Mammary epithelial cell (primary cell): ENCODE measurements at places on chromosomes 5 and 9. TPM values are rescaled to one million over a fixed set of nuclear protein-coding genes. Genes with fewer than 3 reads are reported as not detected.

IGFBPL1 gene
- not detected in 2 replicates for total RNA-seq

NSG2 gene
- not detected in 2 replicates for total RNA-seq

DNA sequence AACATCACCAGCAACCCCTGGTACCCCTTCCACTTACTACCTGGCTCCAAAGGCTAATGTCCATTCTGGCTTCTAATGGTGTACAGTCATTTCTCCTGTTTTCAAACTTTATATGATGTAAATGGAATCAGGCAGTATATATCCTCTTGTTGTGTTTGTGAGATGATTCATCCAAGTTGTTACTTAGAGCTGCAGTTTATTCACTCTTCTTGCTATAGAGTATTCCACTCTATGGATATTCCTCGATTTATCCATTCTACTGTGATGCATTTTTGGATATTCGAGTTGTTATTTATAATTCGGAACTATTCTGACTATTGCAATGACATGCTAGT is 32.4 kb downstream of the IRF1 start:
- DNase-seq = peak; percentile 45

DNA sequence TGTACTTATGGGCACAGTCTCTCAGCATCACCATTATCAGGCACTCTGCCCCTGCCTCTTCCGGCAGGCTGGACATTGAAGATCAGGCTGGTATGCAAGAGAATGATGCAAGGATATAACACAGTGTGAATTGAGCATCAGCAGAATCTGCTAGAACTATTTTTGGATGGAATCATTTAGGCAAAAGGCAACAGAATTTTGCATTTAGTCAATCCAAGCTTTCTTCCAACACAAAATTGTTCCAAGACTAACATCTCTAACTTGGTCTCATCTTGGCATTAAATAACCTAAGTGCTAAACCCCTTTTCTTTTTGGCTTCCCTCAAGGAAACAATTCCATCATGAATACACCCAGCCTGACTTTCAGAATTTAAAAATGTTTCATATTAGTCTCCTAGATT is 339.9 kb downstream of the PRELID2 start:
- no peak for DNase-seq

GRCh38 chr9:125997196-125997823 is 250.1 kb downstream of the PBX3 start:
- no peak for DNase-seq

DCAF12 gene
- 31.7 TPM for total RNA-seq

DNA sequence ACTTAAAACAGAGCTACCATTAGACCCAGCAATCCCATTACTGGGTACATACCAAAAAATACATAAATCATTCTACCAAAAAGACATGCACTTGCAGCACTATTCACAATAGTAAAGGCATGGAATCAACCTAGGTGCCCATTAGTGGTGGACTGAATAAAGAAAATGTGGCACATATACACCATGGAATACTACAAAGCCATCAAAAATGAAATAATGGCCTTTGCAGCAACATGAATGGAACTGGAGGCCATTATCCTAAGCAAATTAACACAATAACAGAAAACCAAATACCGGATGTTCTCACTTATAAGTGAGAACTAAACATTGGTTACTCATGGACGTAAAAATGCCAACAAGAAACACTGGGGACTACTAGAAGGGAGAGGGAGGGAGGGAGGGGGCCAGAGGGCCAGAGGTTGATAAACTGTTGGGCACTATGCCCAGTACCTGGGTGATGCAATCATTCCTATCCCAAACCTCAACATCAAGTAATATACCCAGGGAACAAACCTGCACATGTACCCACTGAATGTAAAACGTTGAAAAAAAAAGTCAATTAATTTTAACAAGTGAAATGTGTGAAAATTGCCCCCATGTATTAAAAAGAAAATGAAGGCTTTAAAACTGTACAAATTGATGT is 24.5 kb upstream of the GPR150 start:
- DNase-seq = peak; percentile 27

DNA sequence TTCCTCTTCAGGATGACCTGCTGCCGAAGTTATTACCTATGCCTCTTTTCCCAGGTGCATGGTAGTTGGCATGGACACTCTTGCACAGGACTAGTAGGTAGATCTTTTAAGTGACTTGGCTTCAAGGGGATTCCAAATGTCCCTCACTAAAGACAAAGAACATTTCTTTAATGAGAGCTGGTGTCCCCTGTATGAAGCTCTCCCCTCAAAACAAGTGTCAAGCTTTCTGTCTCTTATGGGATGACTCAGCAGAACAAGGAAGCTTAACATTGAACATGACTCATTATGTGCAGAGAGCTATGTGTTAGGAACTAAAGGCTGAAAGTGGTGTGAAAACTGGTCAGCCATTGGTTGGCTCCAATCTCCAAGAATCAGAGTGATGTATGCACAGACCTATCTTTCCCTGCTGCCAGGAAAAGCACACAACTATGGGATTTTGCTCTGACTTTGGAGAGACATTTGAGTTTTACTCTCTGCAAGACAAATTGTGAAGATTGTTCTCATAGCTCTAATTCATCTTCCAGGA is 120.5 kb downstream of the PRDM6 start:
- peak; percentile 81 for DNase-seq

PLCXD3 gene
- total RNA-seq = not detected

DNA sequence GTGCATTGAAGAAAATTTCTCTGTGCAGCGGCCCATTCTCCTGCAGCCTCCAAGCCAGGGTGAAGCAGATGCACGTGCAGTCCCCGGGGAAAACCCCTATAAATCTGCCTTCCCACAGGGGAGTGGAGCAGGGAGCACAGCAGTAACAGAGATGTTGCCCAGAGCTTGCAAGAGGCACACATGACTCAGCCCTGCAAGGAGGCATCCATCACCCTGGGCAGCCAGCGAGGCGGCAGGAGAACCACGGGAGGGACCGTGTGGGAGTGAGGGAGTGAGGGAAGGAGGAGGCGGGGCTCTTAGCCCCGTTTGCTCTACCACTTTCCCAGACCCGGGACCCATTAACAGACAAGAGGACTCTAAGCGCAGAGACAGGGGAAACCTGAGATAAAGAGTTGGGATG is 96.2 kb upstream of the ARAP3 start:
- DNase-seq = peak; percentile 62

- no peak for DNase-seq
Measured at GRCh38 chr5:20536341-20536740, 548.3 kb upstream of the CDH18 start.

- DNase-seq = no peak
Measured at GRCh38 chr5:115414406-115415142, 118.1 kb upstream of the CCDC112 start.

DMGDH gene
- 3.8 TPM for total RNA-seq

DNA sequence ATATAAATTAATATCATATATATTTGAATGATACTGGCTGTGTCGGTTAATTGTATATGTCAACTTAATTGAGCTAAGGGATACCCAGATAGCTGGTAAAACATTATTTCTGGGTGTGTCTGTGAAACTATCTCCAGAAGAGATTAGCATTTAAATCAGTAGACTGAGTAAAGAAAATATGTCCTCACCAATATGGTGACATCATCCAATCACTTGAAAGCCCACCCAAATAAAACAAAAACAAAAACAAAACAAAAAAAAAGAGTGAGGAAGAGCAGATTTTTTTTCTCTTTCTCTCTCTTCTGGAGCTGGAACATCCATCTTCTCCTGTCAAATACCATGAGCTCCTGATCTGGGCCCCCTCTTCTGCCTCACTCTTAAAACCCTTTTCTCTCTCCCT is 15.7 kb upstream of the CCDC152 start:
- no peak for DNase-seq

TXNDC8 gene
- not detected in 2 replicates for total RNA-seq

DNA sequence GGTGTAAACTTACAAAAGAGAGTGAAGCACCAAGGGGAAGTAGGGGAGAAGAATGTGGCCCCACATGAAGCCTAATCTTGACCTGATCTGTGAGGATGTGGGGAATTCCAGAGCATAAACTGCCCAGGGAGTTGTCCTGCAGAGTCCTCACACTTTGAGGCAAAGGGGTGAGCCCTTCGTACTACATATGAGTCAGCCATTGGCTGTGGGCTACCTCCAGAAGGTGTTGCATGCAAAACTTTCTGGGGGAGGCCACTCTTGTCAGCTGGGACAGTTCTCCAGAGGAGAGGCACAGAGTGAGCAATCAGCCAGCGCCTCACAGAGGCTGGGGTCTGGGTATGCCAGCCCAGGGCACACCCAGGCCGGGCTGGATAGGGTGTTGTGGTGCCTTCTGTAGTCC is 98.1 kb upstream of the NMUR2 start:
- no peak for DNase-seq

DNA sequence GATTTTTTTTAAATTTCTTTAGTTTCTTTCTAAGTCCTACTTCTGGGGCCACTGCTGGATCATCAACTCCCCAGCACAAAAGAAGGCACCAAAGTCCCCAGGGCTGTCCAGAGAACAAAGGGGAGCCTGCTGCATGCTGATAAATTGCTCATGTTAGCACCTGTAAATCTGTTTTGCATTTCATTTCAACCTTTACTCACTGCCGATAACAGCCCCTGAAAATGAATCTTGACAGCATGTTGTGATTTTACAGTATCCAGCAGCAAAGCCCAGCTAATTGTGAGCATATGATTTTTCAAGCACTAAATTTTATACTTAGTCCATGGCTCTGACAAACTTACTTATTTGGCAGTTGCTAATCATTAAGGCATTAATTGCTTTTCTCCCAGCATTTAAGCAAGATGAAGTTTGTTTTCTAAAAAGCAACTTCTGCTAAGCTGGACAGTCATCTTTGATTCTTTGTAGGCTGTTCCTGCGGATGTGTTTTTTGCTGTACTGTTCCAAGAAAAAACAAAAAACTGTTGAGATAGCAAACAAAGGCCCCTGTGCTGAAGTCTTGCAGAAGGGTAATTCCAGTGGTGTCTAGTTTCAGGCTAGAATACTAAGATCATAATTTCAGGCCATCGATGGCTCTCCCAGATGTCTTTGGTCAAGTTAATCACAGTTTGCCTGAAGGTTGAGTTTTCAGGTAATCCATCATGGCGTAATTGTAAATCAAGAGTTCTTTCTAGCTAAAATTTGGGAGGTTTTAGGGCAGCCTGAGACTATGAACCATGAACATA is 73.1 kb upstream of the GAS1 start:
- DNase-seq = no peak

RAB24 gene
- 21.4 and 32.2 TPM in 2 replicates for total RNA-seq

HK3 gene
- total RNA-seq = not detected

SLCO6A1 gene
- not detected in 2 replicates for total RNA-seq

DNA sequence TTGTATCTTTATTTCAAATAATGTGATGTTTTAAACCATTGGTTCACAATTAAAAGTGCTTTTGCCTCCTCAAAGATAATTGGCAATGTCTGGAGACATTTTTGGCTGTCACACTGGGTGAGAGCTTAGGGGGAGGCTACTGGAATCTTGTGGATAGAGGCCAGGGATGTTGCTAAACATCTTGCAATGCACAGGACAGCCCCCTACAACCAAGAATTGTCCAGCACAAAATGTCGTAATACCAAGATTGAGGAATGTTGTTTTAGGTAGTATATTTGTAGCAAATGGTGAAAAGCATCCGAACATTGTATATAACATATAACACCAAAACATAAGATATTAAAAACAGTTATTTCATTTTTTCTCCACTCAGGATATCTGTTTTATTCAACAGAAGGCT is 99.8 kb downstream of the SLC44A1 start:
- no peak for DNase-seq

- DNase-seq = no peak
Measured at GRCh38 chr5:1058083-1058945, 49.7 kb downstream of the NKD2 start.

DNA sequence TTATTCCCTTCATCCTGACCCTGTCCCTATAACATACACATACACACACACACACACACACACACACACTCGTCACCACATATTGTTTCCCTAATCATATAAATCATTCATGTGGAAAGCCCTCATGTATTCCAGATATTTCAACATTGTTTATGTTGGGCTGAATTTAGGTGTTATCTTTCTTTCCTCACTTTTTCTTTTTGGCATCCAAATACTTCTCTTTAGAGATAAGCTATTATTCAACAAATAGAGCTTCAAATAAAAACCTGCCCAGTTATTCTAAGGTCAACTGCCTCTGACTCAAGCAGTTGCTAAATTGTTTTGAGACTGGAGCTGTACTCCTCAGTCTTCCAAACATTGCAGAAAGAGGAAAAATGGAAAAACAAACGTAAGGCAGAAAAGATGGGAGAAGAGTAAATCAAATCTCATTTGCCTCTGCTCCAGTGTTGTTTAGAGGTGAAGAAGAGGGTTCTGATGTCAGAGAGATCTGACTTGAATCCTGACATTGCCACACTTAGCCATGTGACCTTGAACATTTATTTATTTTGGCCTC is 215.7 kb downstream of the GAS1 start:
- DNase-seq = peak; percentile 28

GRCh38 chr5:115126303-115126702 is 43.4 kb downstream of the TRIM36 start:
- DNase-seq = no peak

GRCh38 chr5:39898731-39899130 is 474.0 kb upstream of the DAB2 start:
- no peak for DNase-seq

DNA sequence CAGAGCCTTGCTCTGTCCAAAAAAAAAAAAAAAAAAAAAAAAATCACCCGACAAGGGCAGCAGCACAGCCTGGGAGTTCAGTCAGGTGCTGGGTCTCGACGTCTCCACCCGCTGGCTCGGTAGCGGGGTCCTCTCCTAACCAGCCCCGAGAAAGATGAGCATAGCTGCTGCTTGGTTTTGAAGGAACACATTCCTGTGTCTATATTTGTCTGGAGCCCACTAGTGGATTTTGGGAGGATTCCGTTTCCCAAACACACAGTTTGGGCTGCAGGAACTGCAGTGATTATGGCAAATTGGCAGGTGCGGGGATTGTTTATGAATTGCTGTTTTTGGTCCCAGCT is 1.2 kb downstream of the OTULINL start:
- DNase-seq = no peak

NEUROG1 gene
- total RNA-seq = not detected

DNA sequence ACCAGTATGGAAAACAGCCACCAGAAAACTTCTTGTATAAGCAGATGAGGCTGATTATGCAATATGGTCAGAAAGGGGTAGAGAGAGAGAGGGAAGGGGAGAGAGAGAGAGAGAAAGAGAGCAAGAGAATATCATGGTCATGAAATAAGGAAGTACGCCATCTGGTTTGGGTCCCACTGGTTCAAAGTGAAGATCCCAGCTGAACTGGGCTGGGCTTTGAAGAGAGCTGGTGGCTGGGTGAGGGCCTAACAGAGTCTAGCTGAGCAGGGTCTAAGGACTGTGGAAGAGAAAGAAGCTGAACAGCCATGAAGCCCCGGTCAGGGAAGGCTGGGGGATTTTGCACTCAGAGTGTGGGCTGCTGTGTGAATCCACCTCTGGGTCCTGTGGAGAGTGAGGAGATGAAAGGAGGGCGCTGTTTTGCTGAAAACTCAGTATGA is 14.6 kb downstream of the TRIM14 start:
- no peak for DNase-seq
